ENCODE measurements at places on chromosomes 13 and 19.

GRCh38 chr13:114260814-114261213 lies 20.6 kb upstream of the UPF3A start:
- no peak for DNase-seq

DNA sequence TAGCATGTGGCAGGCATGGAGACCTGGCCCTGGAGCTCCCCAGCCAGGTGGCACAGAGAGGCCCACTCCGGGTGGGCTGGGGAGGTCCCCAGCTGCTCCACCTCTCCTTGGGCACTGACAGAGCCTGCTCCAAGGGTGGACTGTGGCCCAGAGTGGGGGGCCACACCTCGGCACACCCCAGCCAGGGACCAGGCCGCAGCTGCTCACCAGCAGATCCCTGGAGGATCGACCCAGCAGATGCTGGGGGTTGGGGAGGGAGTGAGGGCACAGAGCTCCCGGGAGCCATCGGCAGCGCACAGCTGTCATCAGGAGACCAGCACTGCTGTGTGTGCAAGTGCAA lies 72.0 kb upstream of the KCTD15 start:
- DNase-seq: no peak

- DNase-seq: no peak
Observed at GRCh38 chr19:14761607-14762006, 16.8 kb downstream of the ADGRE2 start.

DNA sequence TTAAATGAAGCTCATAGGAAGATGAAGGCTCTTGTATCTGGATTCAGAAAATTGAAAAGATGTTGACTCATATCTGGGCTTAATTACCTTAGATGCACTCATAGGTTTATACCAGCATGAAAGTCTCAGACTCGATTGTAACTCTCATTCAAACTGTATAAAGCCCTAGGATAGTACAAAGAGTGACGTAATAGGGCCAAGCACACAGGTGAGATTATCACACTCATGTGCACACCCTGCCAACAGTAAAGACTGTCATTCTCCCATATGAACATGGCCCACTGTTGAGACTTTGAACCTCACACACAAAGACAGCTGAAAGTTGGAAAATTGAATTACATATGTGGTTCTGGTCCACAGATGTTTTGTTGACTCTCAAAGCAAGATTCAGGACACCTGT lies 18.0 kb upstream of the ZNF723 start:
- no peak for DNase-seq

- DNase-seq: peak; percentile 37
Observed at GRCh38 chr13:27379694-27380641, 44.5 kb upstream of the GTF3A start.

DNA sequence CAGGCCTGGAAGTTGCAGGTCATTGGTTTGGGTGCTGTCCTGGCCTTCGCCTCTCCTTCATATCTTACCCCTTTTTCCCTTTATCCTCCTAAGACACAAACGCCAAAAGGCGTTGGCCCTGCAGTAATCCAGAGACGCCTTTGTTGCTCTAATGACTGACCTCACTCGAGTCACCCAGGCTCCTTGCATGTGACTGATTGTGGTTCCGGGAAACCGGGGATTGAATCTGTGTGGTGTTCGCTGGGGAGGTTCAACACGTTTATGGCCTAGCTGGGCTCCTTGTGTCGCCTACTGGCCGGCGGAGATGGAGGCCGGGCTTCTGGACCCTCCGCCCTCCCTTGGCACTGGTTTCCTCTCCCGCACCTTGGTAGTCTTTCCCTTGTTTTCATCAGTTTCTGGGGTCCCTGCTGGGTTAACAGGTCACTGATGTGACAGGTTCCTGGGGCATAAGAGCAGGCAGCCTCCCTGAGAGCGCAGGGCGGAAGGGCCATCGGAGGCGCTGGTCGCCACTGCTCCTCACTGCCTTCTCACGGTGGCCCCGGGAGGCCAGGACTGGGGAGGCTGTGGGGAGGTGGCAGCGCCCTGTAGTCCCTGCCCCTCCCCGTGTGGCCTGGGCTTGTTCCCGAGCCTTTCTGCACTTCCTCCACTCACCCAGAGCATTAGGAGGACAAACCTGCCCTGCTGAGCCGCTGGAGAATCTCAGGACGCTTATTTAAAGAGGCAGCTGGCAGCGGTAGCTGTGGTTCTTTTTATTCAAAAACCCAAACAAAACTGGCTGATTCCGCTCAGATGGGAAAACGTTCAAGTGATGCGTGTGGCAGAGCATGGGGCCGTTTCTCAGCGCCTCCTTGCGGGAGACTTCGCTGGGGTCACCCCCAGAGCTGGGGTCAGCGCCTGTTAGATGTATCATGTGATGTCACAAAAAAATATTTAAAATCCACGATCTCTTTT lies 18.1 kb upstream of the NDUFS7 start:
- DNase-seq: no peak

DNA sequence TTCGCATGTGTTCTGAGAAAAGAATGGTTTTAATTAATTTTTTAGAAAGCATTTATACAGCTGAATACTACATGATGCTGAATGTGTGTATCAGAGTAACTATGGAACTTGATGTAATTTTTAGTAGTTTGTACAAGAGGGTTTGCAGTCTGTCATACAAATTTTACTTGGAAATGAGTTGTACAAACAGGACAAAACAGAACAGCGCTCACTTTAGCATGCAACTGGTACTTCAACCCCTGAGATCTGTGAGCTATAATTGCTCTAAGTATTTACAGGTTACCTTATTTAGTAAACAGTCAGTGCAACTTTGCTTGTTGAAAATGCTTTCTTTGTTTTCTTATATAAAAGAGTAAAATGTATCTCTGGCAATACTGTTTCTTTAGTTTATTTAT lies 706 bp downstream of the TNFRSF19 start:
- DNase-seq: no peak

DNA sequence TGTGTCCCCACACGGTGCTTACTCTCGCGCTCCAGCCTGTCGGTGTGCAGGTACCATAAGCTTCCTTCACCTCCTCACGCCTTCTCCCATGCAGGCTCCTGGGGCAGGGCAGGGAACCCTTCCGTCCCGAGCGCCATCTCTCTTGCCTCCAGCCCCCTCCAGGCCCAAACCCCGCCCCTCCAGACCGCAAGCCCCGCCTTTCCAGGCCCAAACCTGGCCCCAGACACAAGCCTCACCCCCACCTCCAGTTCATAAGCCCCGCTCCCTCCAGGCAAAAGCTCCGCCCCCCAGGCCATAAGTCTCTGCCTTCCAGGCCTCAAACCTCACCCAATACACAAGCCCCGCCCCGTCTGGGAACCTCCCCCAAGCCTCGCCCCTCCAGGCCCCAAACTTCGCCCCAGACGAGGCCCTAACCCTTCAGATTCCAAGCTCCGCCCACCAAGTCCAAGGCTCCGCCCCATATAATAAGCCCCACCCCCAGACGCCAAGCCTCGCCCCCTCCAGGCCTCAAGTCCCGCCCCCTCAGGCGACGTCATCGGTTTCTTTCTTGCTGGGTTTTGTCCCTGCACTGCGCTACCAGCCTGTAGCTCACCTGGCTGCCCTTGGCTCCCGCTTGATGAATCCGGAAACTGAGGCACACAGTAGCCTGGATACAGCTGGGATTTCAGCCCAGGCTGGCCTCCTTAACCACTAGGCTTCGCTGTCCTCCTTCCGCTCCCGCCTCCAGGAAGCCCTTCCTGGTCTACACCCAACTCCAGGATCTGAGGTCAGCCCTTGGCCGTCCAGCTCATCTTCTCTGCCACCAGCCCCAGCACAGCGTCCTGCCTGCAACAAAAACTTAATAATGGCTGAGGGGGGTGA lies 16.1 kb downstream of the MKNK2 start:
- DNase-seq: no peak

DNA sequence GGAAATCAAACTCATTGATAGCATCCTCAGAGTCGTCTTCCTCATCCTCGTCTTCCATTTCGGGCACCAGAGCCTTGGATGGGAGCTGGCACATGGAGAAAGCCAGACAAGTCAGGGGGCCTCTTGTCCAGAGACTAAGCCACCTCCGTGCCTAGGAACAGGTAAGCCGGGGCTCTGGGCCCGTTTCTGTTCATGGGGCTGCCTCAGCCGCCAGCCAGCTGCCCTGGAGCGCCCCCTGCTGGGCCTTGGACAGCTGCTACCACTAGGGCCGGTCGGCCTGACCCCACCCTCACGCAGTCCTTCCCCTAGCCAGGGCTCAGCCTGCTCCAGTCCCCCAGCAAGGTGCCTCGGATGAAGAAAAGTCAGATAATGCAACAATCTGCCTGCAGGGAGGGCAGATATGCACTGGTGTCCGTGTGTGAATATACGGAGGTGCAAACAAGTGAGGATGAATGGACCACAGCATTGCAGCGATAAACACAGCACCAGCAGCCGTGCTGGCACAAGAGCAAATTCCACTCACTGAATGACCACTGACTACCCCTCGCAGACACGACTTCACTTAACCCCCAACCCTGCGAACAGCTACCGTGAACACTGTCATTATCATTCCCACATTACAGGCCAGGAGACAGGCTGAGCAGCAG lies 11.9 kb upstream of the PRKD2 start:
- peak; percentile 75 for DNase-seq

DNA sequence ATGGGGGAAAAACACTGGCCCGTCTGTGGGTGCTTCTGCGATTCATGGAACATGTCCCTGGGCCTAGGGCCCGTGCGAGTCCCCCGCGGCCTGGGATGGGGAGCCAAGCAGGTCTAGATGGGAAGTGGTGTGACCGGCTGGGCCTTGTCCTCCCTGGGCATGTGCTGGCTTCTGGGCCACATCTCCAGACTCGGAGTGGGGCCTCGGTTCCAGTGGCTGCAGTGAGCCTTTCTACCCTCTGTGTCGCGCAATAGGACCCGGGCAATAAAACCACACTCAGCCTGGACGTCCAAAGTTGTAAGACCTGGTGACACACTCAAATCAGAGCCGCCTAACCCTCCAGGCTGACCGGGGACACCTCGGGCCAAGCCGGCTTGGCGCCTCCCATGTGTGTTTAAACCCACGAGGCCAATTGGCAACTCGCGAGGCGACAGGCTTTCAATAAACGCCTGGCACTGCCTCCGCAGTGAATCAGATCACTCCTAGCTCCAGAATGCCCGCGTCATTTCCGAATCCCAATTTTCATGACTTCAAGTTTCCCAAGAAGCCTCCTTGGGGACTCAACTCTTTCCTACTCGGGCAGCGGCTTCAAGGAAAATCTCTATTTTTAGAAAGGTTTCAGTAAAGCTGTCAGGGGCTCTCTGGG lies 57.3 kb downstream of the KLF2 start:
- peak; percentile 76 for DNase-seq

DNA sequence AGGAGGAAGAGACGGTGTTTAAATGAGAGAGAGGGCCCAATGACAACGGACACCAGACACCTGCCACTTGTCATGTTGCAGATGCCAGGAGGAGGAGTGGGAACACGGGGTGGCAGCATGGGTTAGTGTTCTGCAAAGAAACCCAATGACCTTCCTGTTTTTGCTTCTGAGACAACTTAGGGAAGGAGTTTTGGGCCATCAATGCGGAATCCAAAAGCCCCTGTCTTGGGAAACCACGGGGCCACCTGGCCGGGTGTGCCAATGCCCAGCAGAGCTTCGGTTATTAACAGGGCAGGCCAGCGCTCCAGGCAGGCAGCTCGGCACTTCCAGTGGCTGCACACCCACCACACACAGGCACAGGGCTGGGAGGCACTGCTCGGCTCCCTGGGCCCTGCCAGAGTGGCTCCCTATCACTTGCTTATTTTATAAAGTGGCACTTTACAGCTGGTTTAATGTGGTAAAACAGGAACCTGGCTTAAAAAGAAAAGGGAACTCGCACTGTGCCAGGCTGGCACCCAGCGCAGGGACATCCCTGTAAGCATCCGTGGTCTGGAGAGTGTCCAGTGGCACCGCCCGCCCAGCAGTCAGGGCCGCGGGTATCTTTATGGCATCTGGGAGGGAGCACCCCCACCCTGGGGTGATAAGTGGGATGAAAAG lies 19.1 kb downstream of the ELL start:
- peak; percentile 54 for DNase-seq

DNA sequence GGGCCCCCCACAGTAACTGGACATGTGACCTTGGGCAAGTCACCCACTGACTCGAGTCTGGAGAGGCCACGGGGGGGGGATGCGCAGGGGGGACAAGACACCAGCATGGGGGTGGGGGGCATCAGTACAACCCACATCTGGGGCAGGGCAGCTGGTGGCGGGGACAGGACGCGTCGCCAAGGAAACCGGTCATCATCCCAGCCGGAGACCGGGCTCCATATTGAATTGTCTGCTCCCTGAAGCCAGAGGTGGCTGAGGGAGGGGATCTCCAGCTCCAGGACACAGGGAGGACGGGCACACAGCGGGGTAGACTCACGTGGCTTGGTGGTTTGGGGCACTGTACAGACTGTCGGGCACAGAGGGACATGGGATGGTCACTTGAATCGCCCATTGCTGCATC lies 11.4 kb downstream of the ONECUT3 start:
- no peak for DNase-seq

DNA sequence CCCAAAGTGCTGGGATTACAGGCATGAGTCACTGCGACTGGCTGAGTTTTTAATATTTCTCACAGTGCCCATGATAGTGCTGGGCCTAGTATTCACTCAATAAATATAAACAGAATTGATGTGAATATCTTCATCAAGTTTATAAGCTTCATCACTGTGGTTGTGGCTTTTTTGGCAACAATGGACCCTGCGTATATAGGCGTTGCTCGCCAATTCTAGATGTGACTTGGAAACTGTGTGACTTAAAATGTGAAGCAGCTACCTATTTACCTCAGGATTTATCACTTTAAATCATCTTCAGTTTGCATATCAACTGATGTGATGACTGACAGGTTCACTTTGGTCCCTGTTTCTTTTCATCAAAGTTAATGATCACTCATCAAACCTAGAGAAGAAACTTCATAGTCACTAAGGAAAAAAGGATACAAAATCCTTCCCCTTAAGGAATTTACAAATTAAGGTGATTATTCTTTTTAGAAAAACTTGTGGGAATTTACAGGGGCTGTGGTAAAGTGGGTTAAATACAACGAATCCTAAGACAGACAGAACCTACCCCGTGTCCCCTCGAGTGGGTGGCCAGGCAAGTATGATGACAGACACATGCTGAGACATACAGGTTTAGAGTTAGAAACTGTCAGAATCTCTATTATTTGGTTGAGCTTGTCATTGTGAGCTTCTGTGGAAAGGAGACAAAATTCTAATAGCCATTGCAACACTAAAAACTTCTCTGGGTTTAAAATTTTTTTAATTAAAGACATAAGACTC lies 101.3 kb downstream of the AKAP11 start:
- DNase-seq: no peak

GRCh38 chr19:41638641-41639081 lies 11.8 kb upstream of the CEACAM4 start:
- DNase-seq: no peak

DNA sequence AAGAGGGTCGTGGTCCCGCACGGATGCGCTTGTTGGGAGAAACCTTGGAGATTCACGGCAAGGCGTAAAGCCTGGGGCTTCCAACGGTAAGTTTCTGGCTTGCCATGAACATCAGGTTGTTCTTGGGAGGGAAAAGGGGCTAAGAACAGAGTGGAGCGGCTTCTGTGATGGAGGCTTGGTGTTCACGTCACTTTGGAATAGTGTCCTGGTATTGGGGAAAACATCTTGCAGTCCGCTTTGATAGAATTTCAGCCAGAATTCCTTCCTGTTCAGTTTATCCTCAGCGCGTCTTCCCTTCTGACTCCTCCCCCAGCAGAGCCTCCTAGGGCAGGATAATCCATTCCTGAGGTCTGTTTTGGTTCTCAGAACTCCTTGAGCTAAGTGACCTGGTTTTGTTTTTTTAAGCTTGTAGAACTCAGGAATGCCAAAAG lies 2.0 kb downstream of the KCTD15 start:
- no peak for DNase-seq

GRCh38 chr13:90246687-90247345 lies 1100.7 kb upstream of the MIR17HG start:
- no peak for DNase-seq

Data from Ammon's horn (tissue), 1 donor.